ENCODE measurements at places on chromosomes 4 and X.

GRCh38 chrX:4570151-4570550 lies 856.7 kb upstream of the PRKX start:
- DNase-seq, result no peak

GRCh38 chrX:102966701-102967100 lies 29.6 kb downstream of the RAB40AL start:
- peak; percentile 43 for DNase-seq

GRCh38 chrX:103886624-103887023 lies 54.6 kb upstream of the RAB9B start:
- DNase-seq, result no peak

DNA sequence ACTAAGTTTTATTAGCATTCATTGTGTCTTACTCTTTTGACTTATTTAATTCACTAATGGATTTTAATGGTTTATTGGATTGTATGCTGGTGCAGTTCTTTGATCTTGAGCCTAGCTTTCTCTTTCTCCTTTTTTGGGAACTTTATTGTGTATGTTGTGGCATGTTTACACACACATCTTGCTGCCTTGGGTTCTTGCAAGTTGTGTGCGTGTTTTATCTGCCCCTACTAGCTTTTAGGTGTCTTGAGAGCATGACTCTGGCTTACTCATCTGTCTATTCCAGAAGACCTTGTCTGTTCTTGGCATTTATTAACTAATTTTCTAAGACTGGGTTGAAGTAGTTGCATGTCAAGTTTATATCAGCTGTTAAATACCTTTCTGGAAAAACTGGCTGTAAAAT lies 2.7 kb downstream of the TMEM165 start:
- no peak for DNase-seq

GRCh38 chrX:53449632-53450031 lies 15.5 kb upstream of the HSD17B10 start:
- no peak for DNase-seq

GRCh38 chr4:90317785-90318184 lies 190.6 kb downstream of the CCSER1 start:
- DNase-seq, result peak; percentile 48

DNA sequence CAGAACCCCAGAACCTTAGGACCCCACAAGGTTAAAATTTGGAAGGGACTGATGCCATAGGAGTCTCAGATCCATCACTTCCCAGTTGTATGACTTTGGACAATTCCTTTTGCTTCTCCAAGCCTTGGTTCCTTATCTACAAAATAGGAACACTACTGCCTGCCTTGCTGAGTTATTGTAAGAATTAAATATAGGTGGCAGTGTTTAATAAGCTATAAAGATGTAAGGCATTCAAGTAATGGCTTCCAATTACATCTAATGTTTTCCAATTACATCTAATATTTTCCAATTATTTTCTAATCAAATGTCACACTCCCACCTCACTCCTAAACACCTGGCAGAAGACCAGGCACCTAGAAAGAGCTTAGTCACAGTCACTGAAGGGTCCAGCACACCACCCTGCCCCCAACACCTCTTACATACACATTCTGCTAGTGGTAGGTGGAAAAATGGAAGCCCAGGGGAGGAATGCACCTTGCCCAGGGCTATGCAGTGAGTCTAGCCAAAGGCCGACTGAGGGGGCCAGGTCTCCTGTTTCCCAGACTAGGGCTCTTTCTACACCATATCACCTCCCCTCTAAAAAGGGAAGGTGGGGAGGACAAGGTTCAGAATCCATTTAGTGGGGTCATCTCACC lies 24.5 kb upstream of the KDM5C start:
- no peak for DNase-seq

DNA sequence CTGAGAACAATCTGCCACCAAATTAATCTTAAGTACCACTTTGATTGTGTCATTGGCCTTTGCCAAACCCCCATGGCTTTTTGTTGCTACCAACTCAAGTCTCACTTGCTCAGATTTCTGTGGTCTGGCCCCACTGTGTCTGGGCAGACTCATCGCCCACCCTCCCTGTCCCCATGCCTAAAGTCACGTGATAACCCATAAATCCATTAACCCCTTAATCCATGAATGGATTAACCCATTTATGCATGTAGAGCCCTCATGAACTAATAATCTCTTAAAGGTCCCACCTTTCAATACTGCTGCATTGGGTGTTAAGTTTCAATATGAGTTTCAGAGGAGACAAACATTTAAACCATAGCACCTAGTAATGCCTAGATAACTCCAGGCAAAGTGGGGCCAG lies 78.5 kb upstream of the BLTP1 start:
- no peak for DNase-seq

DNA sequence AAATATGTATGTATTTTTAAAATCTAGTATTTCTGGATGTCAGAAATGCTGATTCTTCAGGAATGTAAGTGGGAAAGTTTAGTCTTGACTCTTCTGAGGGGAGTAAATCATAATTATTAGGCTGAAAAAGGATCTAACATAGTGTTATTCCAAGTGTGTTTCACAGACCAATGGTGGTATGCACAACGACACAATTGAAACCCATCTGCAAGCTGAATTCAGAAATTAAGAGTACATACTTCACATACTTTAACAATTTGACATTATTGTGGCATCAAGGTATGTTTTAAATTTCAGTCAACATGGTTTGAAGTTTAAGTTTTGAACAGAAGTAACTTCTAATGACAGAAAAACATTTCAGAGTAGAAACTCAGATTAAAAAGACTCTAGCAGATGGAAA lies 236.7 kb downstream of the SLC7A11 start:
- no peak for DNase-seq

- DNase-seq, result no peak
Observed at GRCh38 chrX:19195243-19195610, 73.0 kb upstream of the ADGRG2 start.

GRCh38 chr4:92994727-92995126 lies 691.0 kb downstream of the GRID2 start:
- no peak for DNase-seq

DNA sequence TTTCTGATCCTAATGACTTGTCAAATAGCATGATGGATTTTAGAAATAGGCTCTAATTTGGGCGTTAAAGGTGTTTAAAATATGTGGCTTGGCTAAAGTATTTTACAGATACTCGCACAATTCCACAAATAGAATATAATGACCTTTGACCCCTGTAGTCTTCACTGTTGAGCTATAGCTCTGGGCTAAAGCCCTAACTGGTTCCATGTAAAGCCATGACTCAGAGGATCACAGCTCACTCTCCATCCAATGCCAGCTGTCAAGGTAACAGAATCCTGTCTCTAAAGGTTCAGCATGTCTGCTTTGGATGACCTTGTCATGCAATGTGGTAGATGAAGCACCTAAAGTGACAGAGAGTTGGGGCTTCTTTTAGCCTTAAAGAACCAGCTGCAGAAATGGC lies 42.5 kb downstream of the TLR10 start:
- DNase-seq, result no peak

DNA sequence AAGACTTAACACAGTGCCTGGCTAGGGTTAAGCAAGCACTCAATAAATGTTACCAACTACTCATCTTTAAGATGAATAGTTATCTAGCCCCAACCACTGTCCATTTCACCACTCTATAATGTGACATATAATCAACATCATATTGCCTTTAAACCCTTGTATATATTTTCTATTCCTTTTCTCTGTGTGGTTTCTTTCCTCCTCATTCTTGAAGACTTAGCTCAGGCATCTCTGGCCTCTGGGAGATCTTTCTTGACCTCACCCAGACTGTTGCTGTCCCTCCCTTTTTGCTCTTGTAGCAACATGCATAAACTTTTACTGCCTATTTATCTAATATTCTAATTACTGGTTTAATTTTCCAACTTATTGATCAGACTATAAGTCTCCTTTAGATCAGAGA lies 249.9 kb upstream of the MAB21L2 start:
- DNase-seq, result no peak

GRCh38 chr4:40990899-40991265 lies 223.5 kb downstream of the APBB2 start:
- no peak for DNase-seq

DNA sequence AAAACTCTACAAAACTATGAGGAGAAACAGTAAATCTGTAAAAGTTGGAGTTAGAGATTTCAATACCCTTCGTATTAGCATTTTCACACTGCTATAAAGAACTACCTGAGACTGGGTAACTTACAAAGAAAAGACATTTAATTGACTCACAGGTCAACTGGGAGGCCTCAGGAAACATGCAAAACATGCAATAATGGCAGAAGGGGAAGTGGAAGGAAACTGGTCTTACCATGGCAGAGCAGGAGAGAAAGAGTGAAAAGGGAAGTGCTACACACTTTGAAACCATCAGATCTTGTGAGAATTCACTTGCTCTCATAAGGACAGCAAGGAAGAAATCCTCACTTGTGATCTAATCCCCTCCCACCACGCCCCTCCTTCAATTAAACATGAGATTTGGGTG lies 949.9 kb downstream of the TECRL start:
- DNase-seq, result no peak

GRCh38 chrX:24025741-24026403 lies 1.1 kb downstream of the KLHL15 start:
- DNase-seq, result no peak

DNA sequence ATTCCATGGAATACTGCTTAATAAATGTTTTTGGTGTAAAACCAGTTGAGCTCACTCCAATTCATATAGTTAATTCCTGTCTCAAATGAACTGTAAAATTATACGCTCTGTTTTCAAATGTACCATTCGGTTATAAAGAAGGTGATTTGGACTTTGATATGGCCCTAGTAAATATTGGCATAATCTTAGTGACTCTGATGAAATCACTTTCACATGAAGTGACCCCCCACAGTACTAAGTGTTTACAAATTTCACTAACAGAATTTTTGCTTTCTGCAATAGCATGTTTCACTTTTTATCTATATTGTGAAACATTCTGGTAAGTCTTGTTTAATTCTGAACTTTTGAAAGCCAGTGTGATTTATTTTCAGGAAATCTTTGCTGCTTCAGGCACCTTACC lies 10.9 kb downstream of the GC start:
- no peak for DNase-seq
